ENCODE measurements at places on chromosomes 12 and 14.

DNA sequence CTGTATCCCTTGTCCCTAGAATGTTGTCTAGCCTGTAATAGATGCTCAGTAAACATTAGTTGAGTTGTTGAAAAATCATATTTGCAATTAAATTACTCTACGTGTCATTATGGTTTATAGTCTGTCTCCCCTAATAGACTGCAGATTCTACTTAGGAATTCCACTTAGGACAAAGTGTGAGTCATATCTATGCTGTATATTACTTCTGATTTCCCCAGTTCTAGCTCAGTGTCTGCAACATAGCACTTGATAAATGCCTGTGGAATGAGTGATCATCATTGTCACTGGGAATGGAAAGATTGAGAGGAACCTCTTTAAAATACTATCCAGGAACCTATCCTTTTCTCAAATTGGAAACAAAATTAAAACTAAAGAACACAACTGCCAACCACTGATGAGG is 99.3 kb downstream of the TBX5 start:
- no peak for DNase-seq

- DNase-seq: no peak
These were observed 178.0 kb downstream of the DACT1 start for GRCh38 chr14:58815794-58816193.

GRCh38 chr14:73576391-73576790 is 7.4 kb downstream of the ACOT2 start:
- DNase-seq: no peak

DNA sequence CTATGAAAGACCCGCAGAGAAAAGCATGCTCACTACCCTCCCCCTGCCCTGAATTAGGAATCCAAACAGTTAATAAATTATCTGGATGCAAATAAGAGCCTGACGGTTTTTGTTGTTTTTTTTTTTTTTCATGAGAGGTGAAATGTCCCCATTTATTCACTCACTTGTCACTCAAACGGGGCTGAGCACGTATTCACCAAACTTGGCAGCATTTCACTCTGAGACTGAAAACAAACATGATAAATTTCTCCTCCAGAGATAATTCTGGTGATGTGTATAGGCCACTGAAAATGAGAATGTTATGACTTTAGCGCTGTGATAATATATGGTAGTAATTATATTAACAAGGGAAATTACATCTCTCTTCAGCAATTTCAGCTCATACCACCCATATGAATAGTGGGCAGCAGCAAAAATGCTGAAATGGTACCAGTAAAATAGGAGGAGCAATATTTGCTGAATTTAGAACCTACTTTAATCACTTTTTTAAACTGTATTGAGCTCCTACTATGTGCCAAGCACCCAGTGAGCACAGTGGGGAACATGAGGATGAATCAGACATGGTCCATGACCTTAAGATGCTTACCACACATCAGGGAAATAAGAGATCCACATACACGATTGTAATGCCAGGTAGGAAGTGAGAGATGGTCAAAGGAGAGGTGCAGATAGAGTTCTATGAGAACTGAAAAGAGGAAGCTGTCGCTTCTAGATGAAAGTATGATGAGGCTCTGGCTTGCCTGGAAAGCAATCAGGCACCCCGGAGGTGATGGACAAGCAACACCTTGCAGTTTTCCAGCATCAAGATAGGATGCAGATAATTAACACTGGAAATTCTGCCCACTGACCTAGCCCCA is 286.5 kb upstream of the TMPO start:
- DNase-seq: peak; percentile 32

DNA sequence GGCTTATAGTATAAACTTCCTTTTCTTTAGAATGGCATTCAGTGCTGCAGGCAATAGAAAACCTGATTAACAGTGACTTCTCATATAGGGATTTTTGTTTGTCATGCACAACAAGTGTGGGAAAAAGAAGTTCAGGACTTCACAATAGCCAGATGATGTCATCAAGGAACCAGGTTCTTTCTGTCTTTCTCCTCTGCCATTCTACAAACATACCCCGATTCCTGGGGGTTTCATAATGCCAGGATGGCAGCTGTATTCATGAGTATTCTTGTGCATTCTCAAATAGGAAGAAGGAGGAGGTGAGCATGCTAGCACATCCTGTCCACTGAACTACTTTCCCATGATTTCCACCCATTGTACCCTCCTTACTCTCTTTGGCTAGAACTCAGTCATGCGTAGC is 182.7 kb upstream of the EEA1 start:
- DNase-seq: no peak

DNA sequence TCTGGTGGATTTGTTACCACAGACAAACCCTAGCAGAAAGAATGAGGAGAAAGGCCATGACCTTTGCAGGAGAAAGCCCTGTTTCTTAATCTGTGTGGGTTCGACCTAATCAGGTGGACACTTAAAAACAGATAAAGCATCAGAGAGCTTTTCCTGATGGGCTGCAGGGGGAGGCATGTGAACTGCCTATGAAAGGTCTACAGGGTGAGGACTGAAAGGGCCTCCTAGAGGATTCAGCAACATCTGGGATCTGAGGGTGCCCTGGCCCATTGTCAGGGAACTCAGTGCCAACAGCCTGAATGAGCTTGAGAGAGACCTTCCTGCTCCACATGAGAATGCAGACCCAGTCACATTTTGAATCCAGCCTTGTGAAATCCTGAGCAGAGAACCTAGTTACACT is 178.8 kb upstream of the DDHD1 start:
- DNase-seq: no peak

DNA sequence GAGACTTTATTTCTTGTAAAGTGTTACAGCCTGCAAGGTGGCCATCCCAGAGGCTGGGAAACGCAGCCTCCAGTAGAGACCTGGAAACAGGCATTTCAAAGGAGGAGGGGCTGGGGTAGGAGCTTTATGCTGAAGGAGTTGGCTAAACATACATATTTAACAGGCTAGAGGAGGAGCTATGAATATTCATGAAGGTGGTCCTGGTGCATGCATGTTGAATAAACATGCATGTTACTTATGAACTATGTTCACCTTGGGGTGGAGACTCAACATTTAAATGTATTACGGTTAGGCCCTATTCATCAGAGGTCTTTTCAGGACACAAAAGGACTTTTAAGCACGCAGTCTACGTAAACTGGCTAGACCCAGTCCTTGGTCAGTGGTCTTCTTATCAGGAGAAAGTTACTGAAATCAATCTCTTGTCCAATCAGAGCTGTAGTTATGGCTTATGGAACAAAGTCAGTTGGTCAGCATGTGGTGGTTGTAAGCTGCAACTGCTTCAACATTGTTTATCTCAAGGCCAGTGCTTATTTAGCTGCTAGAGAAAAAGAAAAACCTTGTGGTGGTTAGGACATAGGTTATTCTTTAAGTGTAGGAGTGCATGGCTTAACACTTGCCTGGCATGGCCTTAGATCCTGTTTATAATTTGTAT is 11.4 kb upstream of the ARF6 start:
- DNase-seq: no peak

- no peak for DNase-seq
These were observed 39.6 kb downstream of the CCDC88C start for GRCh38 chr14:91377700-91378652.

DNA sequence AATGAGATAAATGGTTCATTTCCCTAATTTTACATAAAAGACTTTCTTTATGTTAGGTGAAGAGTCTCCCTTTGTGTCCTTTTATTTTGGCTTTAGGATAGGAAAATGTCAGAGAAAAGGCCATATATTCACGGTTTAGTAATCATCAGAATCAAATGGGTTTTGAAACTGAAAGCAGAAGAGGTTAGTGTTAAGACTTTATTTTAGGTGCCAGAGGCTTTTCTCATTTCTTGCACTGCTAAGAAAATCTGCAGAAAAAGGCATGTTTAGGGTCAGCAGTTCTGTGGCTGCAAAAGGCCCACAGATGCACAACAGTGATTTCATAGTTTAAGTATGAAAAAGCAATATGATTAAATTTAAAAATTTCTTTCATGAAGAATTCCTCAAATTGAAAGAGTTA is 80.4 kb upstream of the SINHCAF start:
- no peak for DNase-seq

DNA sequence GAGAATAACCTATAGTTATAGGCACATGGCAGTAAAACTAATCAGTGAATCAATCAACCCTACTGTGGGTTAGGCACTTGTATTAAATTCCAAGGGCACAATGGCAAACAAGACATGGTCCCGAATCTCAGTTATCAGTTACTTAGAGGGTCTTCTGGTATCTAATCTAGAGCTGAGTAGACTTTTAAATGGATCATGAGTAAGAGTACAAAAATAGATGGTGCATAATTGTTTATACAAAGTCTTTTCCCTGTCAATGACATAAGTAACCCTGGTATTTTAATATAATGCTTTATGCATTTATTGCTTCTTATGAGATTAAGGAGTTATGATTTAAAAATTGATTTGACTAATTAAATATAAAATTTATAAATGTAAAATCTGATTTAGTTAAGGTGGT is 23.0 kb upstream of the KCNJ8 start:
- DNase-seq: no peak

DNA sequence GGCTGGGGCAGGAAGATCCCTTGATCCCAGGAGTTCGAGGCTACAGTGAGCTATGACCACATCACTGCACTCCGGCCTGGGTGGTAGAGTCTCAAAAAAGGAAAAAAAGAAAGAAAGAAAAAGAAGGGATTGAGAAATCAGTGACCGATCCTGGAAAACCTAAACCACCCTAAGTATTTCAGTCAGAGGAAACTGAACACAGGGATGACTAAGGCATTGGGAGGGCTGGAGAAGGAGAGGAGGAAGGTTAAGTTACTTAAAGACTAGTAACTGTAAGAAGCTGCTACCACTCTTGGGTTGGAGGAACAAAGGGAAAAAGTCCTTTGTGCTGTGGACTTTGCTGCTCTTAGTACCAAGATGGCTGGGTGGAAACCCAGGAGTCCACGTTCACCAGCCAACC is 10.6 kb downstream of the HHIPL1 start:
- DNase-seq: no peak

- DNase-seq: no peak
These were observed 53.6 kb upstream of the ZFP36L1 start for GRCh38 chr14:68846466-68846865.

GRCh38 chr12:31578632-31579031 is 12.3 kb downstream of the DENND5B start:
- no peak for DNase-seq

- peak; percentile 97 for DNase-seq
These were observed 68.1 kb downstream of the TTC9 start for GRCh38 chr14:70709726-70710382.

DNA sequence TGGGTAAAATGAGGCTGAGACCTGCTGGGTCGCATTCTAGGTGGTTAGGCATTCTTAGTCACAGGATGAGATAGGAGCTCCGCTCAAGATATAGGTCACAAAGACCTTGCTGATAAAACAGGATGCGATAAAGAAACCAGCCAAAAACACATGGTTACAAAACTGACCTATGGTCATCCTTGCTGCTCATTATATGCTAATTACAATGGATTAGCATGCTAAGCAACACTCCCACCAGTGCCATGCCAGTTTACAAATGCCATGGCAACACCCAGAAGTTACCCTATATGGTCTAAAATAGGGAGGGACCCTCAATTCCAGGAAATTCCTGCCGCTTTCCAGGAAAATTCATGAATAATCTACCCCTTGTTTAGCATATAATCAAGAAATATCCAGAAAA is 132.4 kb downstream of the BRMS1L start:
- no peak for DNase-seq

GRCh38 chr12:119869720-119870119 is 7.4 kb downstream of the CIT start:
- no peak for DNase-seq

Measured in NCI-H1417 treated with DMSO at 0.1 percent for 48 hours (cell line).